ENCODE measurements at places on chromosomes 6 and 20. TPM values are rescaled to one million over a fixed set of nuclear protein-coding genes. Genes with fewer than 3 reads are reported as not detected.

DNA sequence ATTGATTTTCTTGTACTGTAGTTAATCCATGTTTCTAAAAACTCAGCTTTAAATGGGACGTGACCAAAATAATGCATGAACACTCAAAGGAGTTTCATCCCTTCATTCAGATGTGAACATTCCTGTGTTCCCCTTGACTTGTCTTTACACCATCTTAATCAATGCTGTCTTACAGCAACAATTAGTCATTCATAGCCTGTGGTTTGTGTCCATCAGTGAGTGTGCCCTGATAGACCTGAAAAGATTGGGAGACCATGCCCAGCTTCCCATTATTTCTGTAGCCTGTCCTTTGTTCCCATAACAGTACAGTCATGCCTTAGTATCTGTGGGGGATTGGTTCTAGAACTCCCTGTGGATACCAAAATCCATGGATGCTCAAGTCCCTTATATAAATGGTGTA lies 23.9 kb downstream of the NT5E start:
- no peak for DNase-seq

DNA sequence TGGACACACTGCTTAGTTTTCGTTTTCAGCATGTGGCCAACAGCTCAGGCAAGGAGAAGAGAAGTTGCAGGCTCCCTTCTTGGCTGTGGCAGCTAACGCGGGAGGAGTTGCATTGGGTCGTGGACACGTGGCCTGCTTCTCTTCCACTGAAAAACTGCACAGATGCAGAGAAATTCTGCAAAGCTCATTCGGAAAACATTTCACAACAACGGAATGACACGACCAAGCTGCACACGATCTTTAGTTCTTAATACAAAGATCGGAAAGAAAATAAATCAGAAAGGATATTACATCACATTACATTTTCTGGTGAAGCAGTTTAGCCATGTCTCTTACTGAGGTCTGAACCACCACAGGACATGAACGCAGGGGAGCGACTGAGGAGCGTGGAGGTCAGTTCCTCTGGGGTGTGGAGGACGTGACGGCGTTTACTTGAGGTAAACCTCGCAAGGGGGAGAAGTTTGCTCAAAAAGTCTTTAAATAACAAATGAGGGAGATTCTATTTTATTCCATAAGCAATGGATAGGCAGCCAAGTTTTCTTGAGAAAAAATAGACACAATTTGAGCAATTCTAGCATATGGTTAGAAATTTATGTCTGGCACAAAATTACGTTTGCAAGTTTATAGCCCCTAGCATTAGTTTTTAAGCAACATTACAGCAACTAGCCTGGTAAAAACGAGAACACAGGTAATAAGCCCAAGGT lies 178.3 kb downstream of the THBS2 start:
- DNase-seq: no peak

GRCh38 chr6:126716032-126716431 lies 376.1 kb downstream of the CENPW start:
- DNase-seq: no peak

DNA sequence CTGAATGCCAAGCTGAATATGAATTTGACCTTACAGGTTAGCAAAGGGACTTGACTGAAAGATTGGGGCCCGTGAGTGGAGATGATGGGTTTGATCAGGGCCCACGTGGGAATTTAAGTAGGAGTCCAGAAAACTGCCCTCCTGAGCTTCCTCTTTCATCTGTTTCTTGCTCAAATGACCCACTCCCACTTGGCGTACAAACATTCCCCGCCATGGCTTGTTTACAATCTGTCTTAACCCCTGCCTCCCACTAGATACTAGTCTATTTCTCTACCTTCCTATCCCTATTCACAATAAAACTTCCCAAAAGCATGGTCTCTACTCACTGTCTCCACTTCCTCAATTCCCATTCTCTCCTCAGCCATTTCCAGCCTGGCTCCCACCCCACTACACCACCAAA lies 9.4 kb downstream of the MMP9 start:
- no peak for DNase-seq

KCNS1 gene
- not detected for total RNA-seq

IL17A gene
- not detected for total RNA-seq

IL20RA gene
- 0.60 TPM for total RNA-seq
